Activated CD4-positive, alpha-beta T cell treated with anti-CD3 and anti-CD28 coated beads for 36 hours (primary cell): ENCODE measurements at places on chromosomes 2 and 18.

GRCh38 chr2:64380853-64381527 is 73.0 kb upstream of the LGALSL start:
- H3K36me3 ChIP-seq = no peaks in the 10 kb centered on the region
- H3K27ac ChIP-seq = no peak overlapping the region
- no peaks in the 10 kb centered on the region for H3K27me3 ChIP-seq
- H3K4me1 ChIP-seq = no peaks in the 10 kb centered on the region
- DNase-seq = no peak
- no peak overlapping the region for H3K4me3 ChIP-seq

GRCh38 chr2:108958002-108958401 is 31.0 kb downstream of the EDAR start:
- peak overlapping the region; percentile 54 for H3K4me3 ChIP-seq
- DNase-seq = no peak
- H3K4me1 ChIP-seq = peaks cover 61% of the 10 kb centered on the region
- no peaks in the 10 kb centered on the region for H3K27me3 ChIP-seq
- H3K27ac ChIP-seq = peak overlapping the region; percentile 82

DNA sequence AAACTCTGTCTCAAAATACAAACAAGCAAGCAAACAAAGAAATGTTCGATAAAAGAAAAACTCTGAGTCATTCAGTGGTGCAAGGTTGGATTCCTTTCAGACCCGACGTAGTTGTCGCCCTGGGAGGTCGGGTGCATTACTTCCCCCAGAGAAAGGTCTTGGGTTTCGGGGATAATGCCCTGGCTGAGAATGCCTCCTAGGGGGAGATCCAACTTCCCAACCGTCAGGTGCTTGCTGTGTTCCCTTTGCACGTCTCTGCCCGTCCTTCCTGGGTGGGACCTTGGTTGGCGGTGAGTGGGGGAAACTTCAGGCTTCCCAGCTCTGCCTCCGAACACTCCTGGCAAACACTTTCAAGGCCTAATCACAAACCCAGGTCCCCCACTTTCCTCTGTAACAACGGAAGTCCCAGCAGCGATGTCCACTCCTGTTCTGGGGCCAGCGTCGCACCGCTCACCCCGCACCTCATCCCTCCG is 609 bp downstream of the TPGS2 start:
- H3K4me3 ChIP-seq = peak overlapping the region; percentile 77
- H3K36me3 ChIP-seq = peaks cover 16% of the 10 kb centered on the region

GRCh38 chr18:29841631-29842030 is 1200.9 kb downstream of the DSC3 start:
- no peaks in the 10 kb centered on the region for H3K4me1 ChIP-seq
- no peaks in the 10 kb centered on the region for H3K36me3 ChIP-seq
- H3K4me3 ChIP-seq = no peak overlapping the region
- H3K27ac ChIP-seq = no peak overlapping the region

DNA sequence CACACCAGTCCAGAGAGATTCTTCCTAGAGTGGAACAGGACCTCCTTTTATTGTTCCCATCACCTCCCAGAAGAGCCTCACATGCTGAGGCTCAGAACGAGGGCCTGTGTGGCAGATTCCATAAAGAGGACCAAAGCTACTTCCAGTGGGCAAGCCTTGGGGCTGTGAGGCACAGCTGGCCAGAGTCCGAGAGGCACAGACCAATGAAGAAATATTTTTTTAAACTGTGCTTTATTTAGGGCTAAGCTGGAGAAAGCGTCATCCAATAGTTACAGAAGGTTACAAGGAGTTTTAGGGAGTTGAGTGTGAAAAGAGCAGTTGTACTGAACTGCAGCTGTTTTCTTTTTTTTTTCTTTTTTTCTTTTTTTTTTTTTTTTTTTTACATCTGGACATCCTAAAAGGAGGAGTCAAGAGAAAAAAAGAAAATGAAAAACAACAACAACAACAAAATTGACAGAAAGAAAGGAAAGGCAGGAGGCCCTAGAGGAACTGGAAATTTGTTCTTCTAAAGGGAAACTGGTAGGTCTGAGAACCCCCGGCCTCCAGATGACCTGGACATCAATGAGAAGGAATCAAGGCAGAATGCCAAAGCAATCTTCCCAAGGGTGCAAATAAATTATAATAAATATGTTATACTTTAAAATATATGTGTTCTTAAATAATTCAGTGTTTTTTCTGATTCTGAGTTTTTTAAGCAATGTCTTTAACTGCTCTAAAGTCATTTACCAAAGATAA is 322.6 kb downstream of the CELF4 start:
- H3K36me3 ChIP-seq = no peaks in the 10 kb centered on the region
- no peak overlapping the region for H3K4me3 ChIP-seq
- H3K27me3 ChIP-seq = peaks cover 29% of the 10 kb centered on the region
- no peak for DNase-seq
- H3K4me1 ChIP-seq = peaks cover 2% of the 10 kb centered on the region

- H3K4me1 ChIP-seq = no peaks in the 10 kb centered on the region
- no peak overlapping the region for H3K27ac ChIP-seq
- no peak for DNase-seq
- H3K27me3 ChIP-seq = peaks cover 32% of the 10 kb centered on the region
Measured at GRCh38 chr2:75431763-75432162, 129.0 kb downstream of the EVA1A start.

- H3K27ac ChIP-seq = no peak overlapping the region
- no peak for DNase-seq
- H3K36me3 ChIP-seq = no peaks in the 10 kb centered on the region
- H3K4me3 ChIP-seq = no peak overlapping the region
- no peaks in the 10 kb centered on the region for H3K4me1 ChIP-seq
- no peaks in the 10 kb centered on the region for H3K27me3 ChIP-seq
Measured at GRCh38 chr2:235883675-235884074, 284.5 kb downstream of the GBX2 start.

DNA sequence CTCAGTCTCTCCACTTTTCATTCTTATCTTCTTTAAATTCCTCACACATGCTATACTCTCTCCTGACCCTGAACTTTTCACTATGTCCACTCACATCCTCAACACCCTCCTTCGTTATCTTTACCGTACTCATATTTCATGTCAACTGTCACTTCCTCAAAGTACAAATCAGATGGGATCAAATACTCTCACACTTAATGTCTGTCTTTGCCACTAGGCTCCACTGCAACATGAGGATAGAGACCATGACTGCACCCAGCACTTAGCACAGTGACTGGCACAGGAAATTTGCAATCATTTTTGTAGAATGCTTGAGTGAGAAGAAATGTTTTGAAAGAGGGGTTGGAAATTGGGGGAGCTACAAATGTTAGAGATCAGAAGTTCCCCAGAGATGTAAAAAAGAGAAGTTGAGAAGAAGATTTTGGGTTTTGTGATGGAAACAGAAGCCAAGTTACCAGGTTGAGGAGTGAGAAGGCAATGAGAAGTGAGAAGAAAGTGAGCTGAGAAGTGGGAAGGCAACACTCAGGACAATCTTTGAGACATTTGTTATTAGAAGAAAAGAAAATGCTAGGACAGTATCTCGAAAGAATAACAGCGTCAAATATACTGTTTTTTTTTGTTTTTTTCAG is 87.0 kb downstream of the CCDC141 start:
- H3K36me3 ChIP-seq = peaks cover under 1% of the 10 kb centered on the region
- H3K4me3 ChIP-seq = no peak overlapping the region
- H3K27me3 ChIP-seq = no peaks in the 10 kb centered on the region
- no peaks in the 10 kb centered on the region for H3K4me1 ChIP-seq
- no peak overlapping the region for H3K27ac ChIP-seq

DNA sequence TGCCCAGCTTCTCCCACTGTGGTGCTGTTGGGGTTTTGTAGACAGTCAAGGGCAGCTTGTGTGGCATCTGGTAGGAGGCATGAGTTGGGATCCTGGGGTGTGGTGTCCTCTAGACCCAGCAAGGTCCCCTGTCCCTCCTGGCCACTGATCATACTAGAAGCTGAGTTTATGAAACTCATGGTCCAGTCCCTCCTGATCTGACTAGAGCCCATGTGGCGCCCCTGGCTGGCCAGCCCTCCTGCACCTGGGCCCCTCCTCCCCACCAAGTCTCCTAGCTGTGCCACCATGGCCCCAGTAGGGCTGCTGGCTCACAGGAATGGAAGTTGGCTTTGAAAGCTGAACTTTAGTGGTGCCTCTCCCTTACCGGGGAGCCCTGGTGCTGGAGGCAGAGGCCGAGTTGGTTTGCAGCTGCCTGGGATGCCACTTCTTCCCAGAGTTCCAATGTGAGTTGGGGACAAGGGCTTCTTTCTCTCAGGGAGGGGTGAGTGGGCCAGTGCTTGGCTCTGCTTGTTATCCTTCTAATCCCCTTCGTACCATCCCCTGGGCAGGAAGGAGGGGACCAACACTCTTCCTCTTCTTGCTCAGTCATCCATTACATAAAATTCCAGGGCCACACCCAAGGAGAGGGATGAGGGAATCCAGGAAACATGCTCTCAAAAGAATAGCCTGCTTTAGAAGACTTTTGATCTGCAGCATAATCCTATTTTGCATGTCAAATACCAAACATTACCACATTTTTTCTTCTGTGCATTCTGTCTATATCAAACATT is 37.5 kb upstream of the HAAO start:
- H3K4me1 ChIP-seq = peaks cover 10% of the 10 kb centered on the region
- H3K27me3 ChIP-seq = no peaks in the 10 kb centered on the region
- H3K27ac ChIP-seq = no peak overlapping the region
- no peak overlapping the region for H3K4me3 ChIP-seq
- H3K36me3 ChIP-seq = no peaks in the 10 kb centered on the region
